Posterior cingulate gyrus (tissue), 11 donors: ENCODE measurements at places on chromosomes 16 and 17.
A peak's percentile ranks its signal among the peaks of the same experiment; 100 is the strongest.

DNA sequence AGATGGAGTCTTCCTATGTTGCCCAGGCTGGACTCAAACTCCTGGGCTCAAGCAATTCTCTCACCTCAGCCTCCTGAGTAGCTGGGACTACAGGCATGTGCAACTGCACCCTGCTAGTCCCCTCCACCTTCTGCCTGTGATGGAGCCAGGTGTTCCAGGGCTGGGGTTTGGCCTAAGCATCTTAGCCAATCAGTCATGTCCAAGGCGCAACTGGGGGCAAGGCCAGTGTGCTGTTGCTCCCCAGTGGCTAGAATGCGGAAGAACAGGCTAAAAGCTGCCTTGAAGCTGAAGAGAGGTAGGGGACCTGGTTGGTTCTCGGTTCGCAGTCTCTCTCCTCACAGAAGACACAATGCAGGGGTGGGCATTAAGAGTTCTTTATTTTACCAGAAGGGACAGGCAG lies 18.6 kb downstream of the FLOT2 start:
- DNase-seq = no peak

DNA sequence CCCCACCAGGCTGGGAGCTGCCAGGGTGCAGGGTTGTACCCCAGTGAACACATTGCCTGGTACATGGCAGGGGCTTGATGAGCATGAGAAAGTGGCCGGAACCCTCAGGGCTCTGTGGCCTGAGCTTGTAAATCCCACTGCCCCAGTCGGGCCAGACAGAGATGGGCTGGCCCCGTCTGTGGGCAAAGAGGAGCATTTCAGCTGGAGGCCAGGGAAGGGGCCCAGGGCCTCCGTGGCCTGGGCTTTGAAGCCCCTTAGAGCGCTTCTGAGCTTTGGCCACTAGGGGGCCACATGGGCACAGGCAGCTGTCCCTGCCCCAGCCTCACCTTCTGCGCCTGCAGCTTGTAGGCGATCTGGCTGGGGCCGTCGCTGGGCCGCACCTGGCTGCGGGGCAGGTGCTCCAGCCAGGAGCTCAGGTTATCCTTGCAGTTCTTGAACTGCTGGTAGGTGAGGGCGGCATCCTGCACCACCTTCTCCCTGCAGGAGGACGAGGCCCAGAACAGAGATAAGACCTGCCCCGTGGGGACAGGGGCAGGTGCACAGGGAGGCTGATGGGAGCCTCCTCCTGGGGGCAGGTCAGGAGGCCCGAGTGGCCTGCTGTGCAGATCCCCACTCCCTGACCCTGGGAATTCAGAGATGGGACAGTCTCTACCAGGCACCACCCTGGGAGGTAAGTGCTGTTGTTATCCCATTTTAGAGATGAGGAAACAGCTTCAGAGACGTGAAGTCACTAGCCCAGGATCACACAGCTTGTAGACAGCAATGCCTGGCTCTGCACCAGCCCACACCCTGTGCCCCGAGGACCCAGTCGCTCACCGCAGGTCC lies 12.8 kb downstream of the EVPL start:
- DNase-seq = peak; percentile 70

GRCh38 chr16:57497121-57497520 lies 10.8 kb upstream of the DOK4 start:
- DNase-seq = no peak

DNA sequence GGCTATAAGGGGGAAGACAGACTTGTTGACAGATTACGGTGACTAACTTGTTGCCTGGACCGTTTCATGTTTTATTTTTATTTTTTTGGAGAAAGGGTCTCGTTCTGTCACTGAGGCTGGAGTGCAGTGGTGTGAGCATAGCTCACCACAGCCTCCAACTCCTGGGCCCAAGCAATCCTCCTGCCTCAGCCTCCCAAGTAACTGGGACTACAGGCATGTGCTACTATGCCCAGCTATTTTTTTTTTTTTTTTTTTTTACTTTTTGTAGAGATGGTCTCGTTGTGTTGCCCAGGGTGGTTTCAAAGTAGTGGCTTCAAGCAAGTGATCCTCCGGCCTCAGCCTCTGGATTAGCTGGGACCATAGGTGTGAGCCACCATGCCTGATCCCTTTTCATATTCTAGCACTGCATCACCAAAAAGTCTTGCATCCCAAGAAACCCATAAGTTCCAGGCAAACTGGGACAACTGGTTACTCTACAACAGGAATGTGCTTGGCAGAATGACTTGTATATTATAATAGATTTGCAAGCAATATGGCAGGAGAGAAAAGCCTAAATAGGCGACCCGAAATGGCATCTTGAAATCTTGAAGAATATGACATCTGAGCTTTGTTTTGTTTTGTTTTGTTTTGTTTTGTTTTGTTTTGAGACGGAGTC lies 2.2 kb upstream of the WDR59 start:
- DNase-seq = no peak

DNA sequence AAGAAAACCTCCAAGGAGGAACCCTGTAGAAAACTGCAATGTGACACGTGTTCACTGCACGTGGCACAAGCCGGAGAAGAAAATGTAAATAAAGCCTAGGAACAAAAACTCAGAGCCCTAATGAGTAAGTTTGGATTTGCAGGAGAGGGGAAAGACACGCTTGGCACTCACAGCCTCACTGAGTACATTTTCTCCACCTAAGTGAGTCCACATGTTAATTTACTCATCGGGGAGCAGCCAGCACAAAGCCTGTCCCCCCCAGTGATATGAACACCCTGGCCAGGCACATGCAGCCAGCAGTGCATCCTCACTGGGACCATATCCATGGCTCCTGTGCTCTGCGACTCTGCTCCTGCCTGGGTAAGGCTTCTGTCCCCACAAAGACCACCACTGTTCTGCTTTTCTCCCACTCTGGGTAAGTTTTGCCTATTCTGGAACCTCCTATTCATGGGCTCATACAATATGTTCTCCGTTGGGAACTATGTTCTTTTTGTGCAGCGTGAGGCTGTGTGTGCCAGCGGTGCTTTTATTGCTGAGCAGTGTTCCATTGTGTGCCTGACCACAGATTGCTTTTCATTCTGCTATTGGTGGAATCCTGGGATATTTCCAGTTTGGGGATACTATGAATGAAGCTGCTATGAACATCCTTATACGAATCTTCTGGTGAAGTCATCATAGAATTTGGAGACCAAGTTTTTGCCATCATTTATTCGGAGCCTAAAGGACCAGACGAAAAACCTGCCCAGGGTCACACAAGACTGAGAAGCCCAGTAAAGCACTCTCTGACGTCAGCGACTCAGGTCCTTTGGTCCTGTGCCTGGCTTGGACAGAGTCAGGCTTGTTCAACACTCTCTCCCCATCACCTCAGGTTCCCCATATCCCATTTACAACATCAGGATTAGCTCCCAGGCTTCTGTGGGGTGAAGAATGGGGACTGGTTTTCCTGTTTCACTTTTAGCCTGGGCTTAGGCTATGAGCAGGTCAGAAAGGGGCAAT lies 53.3 kb downstream of the RNF112 start:
- DNase-seq = peak; percentile 67

- DNase-seq = no peak
Observed at GRCh38 chr17:50375858-50376538, 3.0 kb downstream of the EME1 start.

GRCh38 chr17:66850692-66851091 lies 15.8 kb downstream of the CACNG5 start:
- DNase-seq = no peak

DNA sequence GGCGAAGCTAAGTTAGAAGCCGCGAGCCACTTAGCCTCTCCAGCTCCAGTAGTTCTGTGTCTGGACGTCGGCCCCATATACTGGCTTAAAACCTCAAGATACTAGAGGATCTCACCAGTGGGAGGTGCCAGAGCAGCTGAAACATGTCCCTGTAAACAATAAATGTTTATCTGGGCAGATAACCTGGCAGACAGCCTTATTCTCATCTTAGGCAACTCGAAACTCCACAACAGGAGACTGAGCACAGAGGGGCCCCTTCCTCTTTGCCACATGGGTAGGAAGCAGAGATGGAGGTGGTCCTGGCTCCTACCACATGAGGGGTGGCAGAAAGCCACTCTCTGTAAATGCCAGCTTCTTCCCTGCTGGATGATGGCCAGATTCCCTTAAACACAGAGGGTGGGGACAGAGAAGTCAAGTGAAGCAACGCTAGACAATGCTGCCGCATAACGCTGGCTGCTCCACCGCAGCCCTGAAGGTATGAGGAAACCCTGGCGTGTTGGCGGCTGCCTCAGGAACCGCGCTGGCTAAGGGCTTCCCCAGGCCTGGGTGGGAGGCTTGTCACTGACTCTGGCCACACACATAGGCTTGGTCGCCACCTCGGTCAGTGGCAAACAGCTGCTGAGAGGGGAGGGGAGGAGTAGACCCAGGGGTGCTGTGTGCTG lies 67.9 kb downstream of the HIC1 start:
- no peak for DNase-seq

- no peak for DNase-seq
Observed at GRCh38 chr17:31074772-31075555, 19.8 kb upstream of the NF1 start.

GRCh38 chr16:85103114-85104079 lies 8.9 kb downstream of the CIBAR2 start:
- DNase-seq = no peak

GRCh38 chr17:45335721-45336120 lies 18.9 kb upstream of the MAP3K14 start:
- DNase-seq = peak; percentile 20

GRCh38 chr17:6420173-6420641 lies 14.7 kb downstream of the AIPL1 start:
- no peak for DNase-seq

DNA sequence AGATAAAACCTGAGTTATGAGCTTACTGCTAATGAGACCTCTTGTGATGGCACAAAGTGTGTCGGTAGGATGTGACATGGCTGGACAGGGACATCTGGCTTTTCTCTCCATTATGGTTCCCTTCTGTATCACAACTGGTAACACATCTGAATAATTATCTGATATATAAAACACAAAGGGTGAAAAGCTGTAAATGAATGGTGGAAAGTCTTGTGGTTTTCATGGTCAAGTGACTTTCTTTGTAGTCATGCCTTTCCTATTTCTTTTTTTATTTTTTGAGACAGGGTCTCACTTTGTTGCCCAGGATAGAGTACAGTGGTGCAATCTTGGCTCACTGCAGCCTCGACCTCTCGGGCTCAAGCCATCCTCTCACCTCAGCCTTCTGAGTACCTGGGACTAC lies 35.3 kb upstream of the ZFHX3 start:
- DNase-seq = no peak

DNA sequence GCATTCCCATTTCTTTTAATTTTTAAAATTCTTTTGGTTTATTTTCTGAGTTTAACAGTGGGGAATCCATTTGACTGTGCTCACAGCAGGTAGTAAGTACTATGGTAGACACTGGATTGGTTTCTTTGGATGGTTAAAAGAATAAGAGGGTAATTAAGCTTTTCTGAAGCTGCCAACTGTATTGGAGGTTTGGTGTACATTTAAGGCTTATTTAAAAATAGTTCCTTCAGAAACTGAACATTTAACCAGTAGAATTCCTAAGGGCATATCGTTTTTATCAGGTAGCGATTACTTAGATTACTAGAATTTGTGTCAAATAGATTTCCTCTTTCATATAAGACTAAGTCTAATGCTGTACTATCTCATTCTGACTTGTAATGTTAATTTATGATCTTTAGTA lies 162.4 kb downstream of the PPM1E start:
- DNase-seq = no peak

DNA sequence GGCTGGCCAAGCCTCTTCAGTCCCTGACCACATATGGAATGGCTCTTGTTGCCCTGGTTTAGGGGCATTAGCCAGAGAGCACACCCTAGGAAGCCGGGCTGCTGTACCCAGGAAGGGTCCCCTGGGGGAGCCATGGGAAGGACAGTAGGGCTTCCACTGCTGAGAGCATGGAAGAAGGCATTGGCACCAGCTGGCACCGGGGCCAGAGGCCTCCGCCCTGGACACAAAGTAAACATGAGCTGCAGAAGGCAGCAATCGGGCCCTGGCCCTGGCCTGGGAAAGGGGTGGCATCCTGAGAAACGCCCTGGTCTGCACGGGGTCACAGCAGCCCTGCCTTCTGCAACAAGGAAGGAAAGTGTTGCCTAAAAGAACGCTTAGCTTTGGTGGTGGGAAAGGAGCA lies 49.4 kb downstream of the VAC14 start:
- DNase-seq = no peak

DNA sequence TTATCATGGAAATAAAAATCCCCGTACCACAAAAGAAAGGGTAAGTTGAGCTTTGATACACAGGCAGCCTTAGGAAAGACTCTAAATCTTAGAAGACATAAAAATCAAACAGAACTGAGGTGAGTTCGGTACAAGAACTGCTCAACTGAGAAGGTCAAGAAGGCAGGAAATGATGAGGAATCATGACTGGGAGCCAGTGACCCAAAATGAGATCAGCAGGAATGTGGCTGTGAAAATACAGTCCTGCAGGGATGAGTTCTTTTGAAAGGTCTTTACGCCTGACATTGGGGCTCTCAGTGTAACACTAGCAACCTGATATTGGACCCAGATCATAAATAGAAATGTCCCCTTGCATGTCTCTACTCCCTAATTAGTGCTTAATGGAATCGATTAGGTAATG lies 56.3 kb upstream of the CDH11 start:
- DNase-seq = no peak

DNA sequence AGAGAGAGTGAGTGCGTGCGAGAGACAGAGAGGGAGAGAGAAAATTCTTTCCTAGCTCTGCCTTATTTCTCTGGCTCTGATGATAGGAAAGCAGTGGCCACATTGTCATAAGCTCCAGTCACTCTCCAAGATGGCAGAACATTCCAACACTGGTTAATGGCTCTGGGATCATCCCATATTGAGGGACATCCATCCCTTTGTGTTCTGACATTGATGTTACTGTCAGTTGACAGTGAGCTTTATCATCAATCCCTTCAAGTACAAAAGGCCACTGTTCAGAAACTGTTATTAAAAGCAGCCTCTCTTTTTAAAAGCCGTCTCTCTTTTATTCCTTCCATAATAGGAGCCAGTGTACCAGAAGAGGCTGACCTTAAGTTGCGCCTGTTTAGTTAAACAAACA lies 1084.9 kb upstream of the RBFOX1 start:
- no peak for DNase-seq

DNA sequence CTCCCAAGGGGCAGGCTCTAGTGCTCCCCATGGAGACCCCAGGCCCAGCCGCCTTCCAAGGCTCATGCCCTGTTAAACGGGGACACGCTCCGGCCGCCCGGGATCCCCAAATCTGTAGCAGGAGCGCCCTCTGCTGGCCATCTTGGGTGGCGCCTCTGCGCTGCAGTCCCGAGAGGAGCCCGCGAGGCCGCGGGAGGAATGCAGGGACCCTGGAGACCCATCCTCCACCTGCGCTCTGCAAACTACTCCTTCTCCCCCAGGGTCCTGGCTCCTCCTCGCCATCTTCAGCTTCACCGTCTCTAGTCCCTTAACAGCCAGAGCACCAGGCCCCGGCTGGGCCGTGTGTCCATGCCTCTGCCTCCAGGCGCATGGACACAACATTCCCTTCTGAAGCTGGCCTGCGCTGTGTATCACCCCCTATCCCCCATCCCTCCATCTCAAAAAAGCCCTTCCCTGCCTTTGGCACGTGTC lies 23.6 kb upstream of the KRT17 start:
- peak; percentile 94 for DNase-seq
